ENCODE measurements at places on chromosomes 11 and 22.
A peak's percentile ranks its signal among the peaks of the same experiment; 100 is the strongest.

- no peak for DNase-seq
- no peak overlapping the region for H3K27ac ChIP-seq
- no peak overlapping the region for H3K4me3 ChIP-seq
- peaks cover 26% of the 10 kb centered on the region for H3K36me3 ChIP-seq
- H3K27me3 ChIP-seq: no peaks in the 10 kb centered on the region
These were observed 115.9 kb downstream of the ARFGAP2 start for GRCh38 chr11:47060807-47061206.

- H3K27ac ChIP-seq: peak overlapping the region; percentile 9
- peaks cover 25% of the 10 kb centered on the region for H3K4me1 ChIP-seq
- H3K4me3 ChIP-seq: no peak overlapping the region
- no peak for DNase-seq
These were observed 50.3 kb upstream of the FIBIN start for GRCh38 chr11:26943636-26944035.

DNA sequence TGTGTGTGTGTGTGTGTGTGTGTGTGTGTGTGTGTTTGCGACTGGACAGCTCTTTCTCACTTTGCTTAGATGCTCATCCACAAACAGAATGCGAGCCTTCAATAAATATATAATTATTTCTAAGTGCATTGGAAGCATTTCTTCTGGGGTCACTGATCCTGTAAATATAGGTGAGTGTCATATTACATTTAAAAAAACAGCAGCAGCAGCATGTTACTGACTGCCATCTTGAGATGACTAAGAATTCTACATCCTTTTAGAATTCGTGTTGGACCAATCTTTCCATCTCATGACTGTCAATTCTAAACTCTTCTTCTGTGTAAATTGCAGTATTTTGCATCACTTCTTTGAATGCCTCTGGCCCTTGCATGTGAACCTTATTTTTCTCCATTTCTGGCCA is 238.0 kb upstream of the DDI1 start:
- no peak for DNase-seq
- no peaks in the 10 kb centered on the region for H3K27me3 ChIP-seq
- no peak overlapping the region for H3K27ac ChIP-seq
- no peaks in the 10 kb centered on the region for H3K36me3 ChIP-seq

GRCh38 chr11:125157953-125158680 is 6.4 kb upstream of the PKNOX2 start:
- no peaks in the 10 kb centered on the region for H3K27me3 ChIP-seq
- no peaks in the 10 kb centered on the region for H3K36me3 ChIP-seq
- DNase-seq: no peak
- no peak overlapping the region for H3K27ac ChIP-seq
- no peaks in the 10 kb centered on the region for H3K4me1 ChIP-seq

DNA sequence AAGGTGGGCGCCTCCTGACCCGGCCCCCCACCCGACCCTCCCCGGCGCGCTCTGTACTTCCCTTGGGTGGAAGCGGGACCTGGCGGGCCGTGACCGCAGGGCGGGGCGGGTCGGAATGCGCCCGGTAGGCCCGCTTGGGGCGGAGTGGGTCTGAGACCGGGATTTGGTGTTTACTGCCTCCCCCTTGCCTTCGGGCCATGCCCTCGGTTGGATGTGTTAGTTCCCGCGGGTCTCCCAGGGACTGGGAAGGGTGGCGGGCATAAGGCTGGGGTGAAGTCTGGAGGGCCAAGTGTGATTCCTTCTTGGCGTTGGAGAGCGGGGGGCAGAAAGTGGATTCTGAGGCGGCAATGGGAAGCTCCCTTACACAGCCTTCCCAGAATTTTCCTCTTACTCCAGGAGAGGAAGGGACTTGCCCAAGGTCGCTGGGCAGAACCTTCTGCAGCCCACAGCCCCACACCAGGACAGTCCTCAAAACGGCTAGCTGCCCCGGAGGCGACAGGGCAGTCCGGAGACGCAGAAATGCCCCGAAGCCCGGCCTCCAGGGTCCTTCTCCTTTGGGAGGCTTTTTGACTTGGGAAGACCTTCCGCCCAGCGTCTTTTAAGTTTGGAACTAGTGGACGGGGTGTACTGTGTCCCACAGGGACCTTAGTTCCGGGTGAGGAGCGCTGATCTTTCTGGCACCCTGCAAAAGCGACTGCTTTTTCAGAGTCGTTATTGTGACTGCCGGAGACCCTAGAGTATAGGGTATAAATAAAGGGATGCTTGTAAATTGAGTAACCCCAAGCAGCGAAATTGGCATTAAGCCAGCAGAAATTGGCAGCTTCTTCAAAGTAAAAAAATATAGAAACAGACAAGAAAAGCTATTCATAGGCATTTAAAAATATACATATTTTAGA is 647 bp downstream of the SWAP70 start:
- H3K4me3 ChIP-seq: peak overlapping the region; percentile 52
- no peaks in the 10 kb centered on the region for H3K27me3 ChIP-seq
- H3K36me3 ChIP-seq: no peaks in the 10 kb centered on the region
- peak; percentile 50 for DNase-seq

DNA sequence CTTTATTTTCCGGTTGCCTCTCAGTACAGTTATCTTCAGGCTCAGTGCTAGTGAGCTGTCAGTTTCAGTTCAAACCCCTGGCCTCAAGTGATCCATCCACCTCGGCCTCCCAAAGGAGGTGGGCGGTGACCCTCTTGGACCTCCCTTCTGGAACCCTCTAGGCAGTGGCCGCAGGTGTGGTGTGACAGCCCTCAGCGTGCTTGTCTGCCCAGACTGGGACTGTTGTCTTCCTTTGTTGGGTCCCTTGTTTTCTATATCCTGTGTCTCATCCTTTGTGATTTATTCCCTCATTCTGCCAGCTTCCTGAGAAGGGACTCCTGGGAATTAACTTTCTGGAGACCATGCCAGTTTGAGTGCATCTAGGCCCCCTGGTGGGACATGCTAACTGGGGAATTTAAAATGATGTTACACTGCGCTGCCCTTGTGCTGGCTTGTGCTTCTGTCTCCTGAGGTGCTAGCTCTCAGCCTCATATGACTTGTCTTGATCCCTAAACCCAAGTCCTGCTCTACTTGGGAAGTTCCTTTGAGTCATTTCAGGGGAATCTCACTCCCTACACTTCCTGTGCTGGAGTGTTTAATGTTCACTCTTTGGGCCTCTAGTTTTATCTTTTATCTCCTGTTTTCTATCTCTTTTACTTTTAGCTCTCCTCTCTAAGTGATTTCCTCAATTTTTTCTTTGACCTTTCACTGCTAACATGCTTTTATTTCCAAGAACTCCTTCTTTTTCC is 19.4 kb downstream of the MED15 start:
- no peak for DNase-seq
- peaks cover 36% of the 10 kb centered on the region for H3K4me1 ChIP-seq
- H3K27ac ChIP-seq: peak overlapping the region; percentile 73

DNA sequence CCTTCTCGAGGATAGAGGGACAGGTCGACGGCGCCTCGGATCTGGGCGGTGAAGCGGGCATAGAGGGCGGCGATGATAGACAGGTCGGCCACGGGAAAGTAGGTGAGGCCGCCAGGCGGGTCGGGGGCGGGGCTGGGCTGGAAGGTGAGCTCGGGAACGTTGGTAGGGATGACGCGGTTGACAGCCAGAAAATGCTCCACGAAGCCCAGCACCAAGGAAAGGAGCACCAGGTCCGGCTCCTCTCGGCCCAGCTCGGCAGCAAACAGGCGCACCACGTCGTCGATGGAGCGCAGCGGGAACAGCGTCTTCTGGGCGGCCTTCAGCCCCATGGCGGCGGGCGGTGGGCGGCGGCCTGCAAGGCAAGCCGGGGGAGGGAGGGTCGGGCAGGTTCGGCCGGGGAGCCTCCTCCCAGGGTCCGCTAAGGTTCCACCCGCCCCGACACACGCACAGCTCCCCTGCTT is 540 bp downstream of the MEN1 start:
- no peaks in the 10 kb centered on the region for H3K4me1 ChIP-seq
- H3K27ac ChIP-seq: peak overlapping the region; percentile 77
- no peaks in the 10 kb centered on the region for H3K36me3 ChIP-seq
- DNase-seq: no peak

DNA sequence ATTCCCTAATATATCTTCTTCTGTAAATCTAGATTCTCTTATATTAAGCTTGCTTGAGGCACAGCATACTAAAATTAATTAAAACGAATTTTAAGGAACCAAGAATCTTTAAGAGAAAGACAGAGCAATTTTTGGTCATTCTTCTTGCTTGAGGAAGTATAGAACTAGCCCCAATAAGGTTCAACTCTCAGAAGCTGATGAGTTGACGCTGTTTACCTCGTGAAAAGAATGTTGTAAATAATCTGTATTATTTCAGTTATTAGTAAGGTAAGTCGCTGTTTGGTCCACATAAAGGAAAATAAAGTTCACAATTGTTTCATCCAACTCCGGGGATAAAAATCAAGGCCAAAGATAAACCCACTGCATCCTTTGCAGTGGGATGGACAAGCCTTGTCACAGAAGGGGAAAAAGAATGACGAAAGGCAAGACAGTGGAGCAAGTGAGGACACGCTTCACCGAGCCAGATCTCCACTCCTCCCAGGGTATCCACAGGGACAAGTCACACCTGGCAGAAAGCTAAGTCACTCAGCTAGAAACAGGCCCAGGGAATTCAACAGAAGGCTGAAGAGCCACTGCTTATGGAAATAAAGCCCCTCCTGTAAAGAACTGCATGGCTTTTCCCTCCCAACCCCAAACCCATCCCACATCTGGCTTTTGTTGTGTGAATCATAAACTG is 752 bp downstream of the POU2AF1 start:
- peaks cover 8% of the 10 kb centered on the region for H3K27me3 ChIP-seq
- H3K36me3 ChIP-seq: no peaks in the 10 kb centered on the region
- peak overlapping the region; percentile 63 for H3K27ac ChIP-seq
- no peak overlapping the region for H3K4me3 ChIP-seq
- no peaks in the 10 kb centered on the region for H3K4me1 ChIP-seq

- no peaks in the 10 kb centered on the region for H3K36me3 ChIP-seq
- H3K4me3 ChIP-seq: no peak overlapping the region
- H3K27me3 ChIP-seq: no peaks in the 10 kb centered on the region
These were observed 253.7 kb upstream of the CHORDC1 start for GRCh38 chr11:90476442-90477007.

DNA sequence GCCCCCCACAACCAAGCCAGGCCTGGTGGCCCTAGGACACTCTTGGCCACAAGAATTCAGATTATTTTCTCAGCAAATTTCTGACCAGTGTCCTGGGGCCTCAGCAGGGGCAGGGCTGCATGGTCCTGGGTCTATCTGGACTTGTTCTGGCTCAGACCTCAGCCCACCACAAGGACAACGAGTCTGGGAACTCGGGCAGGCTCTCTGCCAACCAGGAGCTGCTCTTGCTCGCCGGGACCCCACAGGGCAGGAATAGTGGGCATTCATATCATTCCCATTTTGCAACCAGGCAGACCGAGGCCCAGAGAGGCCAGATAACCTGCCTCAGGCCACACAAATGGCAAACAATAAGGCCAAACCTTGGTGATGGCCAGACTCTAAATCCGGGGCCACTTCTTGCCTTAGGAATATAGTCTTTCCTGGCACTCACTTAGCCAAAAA is 75.4 kb upstream of the WNT7B start:
- peak overlapping the region; percentile 100 for H3K27ac ChIP-seq
- peaks cover 80% of the 10 kb centered on the region for H3K4me1 ChIP-seq
- H3K4me3 ChIP-seq: peak overlapping the region; percentile 81
- no peaks in the 10 kb centered on the region for H3K27me3 ChIP-seq
- H3K36me3 ChIP-seq: no peaks in the 10 kb centered on the region

DNA sequence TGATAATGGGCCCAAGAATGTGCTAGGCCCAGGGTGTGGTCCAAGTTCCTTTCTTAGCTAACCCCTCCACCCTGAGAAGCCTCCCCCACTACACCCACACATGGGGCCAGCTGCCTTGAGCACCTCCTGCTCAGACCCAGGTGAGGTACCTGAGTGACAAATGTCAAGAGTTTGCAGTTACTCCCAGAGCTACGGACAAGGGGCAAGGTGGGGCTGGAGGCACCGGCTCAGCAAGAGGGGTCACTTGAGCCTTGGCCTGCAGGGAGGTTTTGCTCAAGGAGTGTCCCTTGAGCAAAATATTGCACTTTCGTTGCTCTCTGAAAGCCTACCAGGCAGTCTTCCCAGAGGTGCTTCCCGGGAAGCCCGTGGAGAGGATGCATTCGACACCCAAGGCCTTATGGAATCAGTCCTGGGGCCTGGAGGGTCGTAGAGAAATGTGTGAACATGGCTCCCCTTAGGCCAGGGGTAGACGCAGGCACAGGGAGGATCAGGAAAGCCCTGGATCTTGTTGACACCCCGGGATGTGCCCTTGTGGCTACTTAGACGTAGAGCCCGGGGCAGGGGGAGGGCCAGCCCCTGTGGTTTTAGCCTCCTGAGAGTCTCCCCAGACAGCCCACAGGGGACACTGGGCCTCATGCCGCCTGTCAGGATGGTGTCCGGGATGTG is 114.2 kb downstream of the KCNQ1 start:
- DNase-seq: no peak
- no peaks in the 10 kb centered on the region for H3K27me3 ChIP-seq
- no peaks in the 10 kb centered on the region for H3K36me3 ChIP-seq
- no peaks in the 10 kb centered on the region for H3K4me1 ChIP-seq
- no peak overlapping the region for H3K4me3 ChIP-seq

- no peaks in the 10 kb centered on the region for H3K27me3 ChIP-seq
- DNase-seq: no peak
- H3K27ac ChIP-seq: no peak overlapping the region
- no peak overlapping the region for H3K4me3 ChIP-seq
- H3K36me3 ChIP-seq: no peaks in the 10 kb centered on the region
These were observed 1.4 kb downstream of the TRIM34 start for GRCh38 chr11:5626196-5626595.

GRCh38 chr22:48927591-48927990 is 900.1 kb downstream of the BRD1 start:
- H3K4me1 ChIP-seq: peaks cover under 1% of the 10 kb centered on the region
- DNase-seq: no peak
- no peaks in the 10 kb centered on the region for H3K36me3 ChIP-seq
- H3K27me3 ChIP-seq: no peaks in the 10 kb centered on the region
- H3K4me3 ChIP-seq: no peak overlapping the region

- H3K27me3 ChIP-seq: no peaks in the 10 kb centered on the region
- H3K4me3 ChIP-seq: no peak overlapping the region
- H3K36me3 ChIP-seq: no peaks in the 10 kb centered on the region
- no peak overlapping the region for H3K27ac ChIP-seq
- H3K4me1 ChIP-seq: peaks cover 4% of the 10 kb centered on the region
These were observed 14.8 kb upstream of the TSPAN18 start for GRCh38 chr11:44711787-44712608.

GRCh38 chr22:43850529-43850928 is 11.8 kb downstream of the SULT4A1 start:
- peak; percentile 7 for DNase-seq
- H3K27ac ChIP-seq: no peak overlapping the region
- no peaks in the 10 kb centered on the region for H3K4me1 ChIP-seq
- H3K36me3 ChIP-seq: no peaks in the 10 kb centered on the region

DNA sequence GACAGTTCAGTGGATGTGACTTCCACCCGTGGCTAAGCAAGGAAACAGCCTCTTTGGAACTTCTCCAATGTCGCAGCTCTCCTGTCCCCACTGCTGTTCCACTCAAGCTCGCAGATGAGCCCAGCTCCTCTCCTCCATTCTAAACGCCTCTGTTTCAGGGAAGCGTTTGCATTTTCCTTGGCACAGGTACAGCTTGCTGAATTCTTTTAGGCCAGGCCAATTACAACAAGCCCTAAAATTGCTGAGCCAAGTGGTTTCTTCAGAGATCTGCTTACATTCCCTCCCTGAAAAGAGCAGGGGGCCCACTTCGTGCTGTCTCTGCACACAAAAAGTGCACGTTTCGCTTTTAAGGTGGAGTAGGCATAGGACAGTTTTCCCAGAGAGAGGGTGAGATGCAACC is 91.5 kb upstream of the BLID start:
- H3K27ac ChIP-seq: peak overlapping the region; percentile 87
- no peak overlapping the region for H3K4me3 ChIP-seq
- DNase-seq: peak; percentile 43
- no peaks in the 10 kb centered on the region for H3K36me3 ChIP-seq
- H3K27me3 ChIP-seq: no peaks in the 10 kb centered on the region
- H3K4me1 ChIP-seq: no peaks in the 10 kb centered on the region
